Pons (tissue), 1 donor: ENCODE measurements at places on chromosomes 1 and 21.

DNA sequence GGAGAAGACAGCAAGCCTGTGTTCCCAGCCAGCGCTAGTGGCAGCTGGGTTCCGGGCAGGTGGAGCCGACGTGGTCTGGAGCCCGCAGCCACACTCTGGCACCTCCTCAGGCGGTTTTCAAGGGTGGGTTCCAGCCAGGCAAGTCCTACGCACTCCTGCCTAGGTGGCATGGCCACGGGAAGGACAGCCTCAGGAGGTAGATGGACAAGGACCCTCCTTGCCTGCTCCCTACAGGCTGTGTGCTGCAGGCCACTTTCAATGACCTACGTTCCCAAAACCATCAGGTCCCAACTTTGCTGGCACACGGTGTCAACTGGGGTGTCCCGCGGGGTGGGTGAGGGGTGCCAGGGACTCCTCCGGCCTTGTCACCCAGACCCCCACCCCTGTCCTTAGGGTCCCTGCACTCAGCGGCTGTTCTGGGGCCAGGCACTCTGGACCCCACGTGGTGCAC lies 6.7 kb upstream of the PTGER3 start:
- DNase-seq, result no peak

DNA sequence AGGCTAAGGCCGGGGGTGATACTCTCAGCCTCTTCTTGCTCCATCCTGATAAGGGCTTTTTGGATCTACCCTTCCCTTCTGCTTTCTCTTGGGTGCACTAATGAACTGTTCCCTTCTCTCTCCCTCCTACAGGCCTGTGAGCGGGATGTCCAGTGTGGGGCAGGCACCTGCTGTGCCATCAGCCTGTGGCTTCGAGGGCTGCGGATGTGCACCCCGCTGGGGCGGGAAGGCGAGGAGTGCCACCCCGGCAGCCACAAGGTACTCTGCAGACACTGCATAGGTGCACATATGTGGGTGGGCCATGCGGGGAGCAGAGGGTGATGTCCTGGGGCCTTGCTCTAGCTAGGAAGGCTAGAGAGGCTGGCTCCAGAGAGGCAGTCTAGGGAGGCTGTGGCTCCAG lies 2.9 kb downstream of the PROK1 start:
- DNase-seq, result no peak

- no peak for DNase-seq
Measured at GRCh38 chr1:182756423-182756822, 33.1 kb upstream of the NPL start.

DNA sequence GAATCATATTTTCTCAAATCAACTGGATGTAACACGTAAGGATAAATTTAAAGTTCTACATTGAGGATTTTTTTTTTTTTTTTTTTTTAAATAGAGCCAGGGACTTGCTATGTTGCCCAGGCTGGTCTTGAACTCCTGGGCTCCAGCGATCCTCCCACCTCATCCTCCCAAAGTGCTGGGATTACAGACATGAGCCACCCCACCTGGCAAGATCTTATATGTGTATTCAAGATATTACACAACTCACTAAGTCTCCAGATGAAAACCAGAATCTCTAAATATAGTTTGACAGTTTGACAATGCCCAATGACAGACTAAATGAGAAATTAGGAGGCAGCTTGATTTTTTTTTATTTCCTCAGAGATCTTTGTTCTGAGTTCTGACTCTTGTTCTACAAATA lies 6.8 kb downstream of the YY1AP1 start:
- no peak for DNase-seq

DNA sequence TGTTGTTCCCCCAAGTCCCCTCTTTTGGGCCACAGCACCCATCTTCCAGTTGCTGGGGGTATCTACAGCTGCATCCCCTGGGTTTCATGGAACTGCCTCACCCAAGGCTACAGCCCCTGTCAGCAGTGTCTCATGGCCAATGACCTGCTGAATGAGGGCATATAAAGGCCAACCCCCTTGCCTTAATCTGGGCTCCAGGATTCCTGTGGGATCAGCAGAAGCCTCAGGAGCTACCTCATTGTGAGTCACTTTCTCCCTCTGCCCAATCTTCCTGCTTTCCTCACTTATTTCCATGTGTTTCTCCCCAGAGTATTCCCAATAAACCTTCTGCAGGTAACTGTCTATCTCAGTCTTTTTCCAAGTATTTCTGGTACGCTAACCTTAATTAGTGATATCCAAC lies 37.3 kb upstream of the SYT14 start:
- no peak for DNase-seq

DNA sequence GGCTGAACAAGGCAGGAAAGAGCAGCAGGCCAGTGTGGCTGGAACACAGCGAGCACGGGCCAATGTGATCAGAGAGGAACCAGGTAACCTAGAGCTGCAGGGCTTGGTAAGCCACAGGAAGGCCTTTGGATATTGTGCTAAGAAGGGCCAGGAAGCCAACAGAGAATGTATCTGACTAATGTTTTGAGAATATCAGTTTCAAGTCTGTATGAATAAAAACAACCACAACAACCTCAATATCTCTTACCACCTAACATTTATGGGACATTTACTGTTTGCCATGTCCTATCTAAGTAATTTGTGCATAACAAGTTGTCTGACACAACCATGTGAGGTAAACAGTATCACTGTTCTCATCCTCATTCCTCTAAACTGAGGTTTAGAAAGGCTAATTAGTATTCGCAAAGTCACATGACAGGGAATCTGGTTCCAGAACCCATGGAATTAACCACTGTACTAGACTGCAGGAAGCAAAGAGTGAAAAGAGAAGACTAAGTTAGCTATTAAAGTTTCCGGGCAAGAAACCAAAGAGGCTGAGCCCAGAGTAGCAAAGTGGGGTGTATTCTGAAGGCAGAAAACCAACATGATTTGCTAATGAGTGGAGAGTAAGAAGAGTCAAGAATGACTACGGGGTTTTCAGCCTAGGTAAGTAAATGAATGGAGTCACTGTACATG lies 38.9 kb downstream of the SPRTN start:
- no peak for DNase-seq

GRCh38 chr1:44425341-44426082 lies 20.5 kb downstream of the RNF220 start:
- DNase-seq, result no peak
